ENCODE measurements at places on chromosomes 7 and 10. TPM values are rescaled to one million over a fixed set of nuclear protein-coding genes. Genes with fewer than 3 reads are reported as not detected.

The ITGB8 gene
- polyA plus RNA-seq: not detected

DNA sequence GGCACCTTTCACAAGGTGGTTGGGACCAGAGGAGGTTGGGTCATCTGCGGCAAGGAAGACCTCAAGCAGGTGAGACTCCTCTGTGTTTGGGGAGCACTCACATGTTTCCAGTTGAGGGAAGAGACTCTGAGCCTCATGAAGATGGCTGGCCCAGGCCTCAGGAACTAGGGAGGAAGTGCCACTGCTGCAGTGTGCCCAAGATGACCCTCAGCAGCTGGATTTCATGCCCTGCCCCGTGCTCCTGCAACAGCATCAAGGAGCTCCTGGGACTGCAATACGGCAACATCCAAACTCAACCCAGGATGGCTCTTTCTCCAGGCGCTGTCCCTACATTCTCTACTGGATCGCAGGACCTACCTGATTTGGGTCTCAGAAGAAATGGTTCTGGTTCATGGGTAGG lies 73.8 kb downstream of the GOLGA7B start:
- no peak for DNase-seq

DNA sequence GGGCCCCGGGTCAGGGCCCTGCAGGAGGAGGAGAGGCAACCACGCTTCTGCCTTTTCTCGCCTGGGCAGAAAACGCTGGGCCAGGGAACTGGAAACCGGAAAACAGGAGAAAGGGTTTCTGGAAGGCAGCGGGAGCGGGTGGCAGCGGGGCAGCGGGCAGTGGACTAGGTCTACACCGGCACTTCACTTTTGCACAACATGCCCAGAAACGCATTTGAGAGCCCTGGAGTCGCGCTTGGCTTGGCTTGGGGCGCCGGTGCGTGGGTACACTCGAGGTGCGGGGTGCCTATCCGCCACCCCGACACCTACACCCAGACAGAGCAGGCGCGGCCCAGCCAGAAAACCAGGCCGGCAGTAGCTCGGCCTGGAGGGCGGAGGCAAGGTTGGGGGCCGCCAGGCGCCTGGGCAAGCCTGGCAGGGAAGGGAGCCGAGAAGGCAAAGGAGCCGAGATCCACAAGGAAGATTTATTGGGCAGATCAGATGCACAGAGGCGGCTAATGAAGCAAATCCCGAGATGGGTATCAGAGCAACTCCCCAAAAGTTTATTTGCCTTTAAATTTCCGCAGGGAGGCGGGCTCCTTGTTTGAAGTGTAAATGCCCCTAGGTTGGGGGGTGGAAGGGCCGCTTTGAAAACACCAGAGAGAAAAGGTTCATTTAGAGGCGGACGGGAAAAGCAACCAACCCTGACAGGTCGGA lies 3.2 kb upstream of the PAX2 start:
- no peak for DNase-seq

GRCh38 chr7:100374601-100375000 lies 1.3 kb downstream of the PILRA start:
- DNase-seq: no peak

GRCh38 chr10:126247446-126247975 lies 140.8 kb downstream of the ADAM12 start:
- DNase-seq: no peak

Measured in naive thymus-derived CD4-positive, alpha-beta T cell (primary cell).